ENCODE measurements at places on chromosomes 7 and 10.

DNA sequence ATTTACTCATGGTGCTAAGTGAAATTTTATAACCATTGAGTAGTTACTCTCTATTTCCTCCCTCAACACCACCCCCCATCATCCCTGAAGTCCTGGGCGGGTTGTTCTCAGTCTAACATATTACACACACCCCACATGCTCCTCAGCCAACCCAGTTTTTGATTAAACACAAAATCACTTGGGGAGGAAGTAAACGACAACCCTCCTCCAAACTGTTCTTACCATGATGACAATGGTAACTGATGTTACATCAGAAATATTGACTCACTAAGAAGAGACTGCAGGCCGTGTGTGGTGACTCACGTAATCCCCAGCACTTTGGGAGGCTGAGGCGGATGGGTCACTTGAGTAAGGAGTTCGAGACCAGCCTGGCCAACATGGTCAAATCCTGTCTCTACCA is 44.2 kb downstream of the RAB11FIP2 start:
- no peak for DNase-seq

DNA sequence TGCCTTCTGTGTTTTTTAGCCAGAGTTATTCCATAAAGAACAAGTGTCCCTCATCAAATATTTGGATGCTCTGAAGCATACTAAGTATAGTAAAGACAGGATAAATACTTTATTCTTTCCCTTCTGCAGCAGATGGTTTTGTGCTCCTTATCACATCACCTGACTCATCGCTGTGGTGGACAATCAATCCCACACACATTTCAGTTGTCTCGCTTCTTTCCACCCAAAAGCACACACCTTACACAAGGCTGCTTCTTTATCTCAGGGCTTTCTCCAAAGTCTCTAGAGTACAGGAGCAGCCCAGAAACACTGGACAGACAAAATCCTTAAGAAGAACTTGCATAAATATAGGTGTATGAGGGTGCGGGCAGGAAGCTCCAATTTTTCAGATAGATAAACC is 43.4 kb downstream of the IGF2BP3 start:
- no peak for DNase-seq

DNA sequence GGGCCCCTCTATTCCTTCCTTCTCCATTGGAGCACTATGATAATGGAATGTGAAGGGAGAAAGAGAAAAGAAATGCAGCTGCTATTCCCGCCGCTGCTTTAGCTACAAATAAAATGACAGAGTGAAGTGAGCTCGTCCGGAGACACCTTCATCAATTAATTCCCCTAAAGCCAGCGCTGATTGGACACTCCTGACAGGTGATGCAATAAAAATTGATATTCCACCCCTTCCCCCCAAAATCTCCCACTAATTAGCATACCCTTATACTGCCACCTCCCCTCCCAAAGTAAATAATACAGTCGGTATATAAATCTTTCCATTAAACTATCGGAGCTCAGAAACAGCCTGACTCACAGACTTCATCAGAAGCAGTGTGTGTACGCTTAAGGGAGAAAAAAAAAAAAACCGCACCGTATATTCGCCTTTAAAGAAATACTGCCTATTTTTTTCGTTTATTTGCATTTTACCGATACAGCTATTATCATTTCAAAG is 7.3 kb downstream of the SKIDA1 start:
- DNase-seq: no peak

DNA sequence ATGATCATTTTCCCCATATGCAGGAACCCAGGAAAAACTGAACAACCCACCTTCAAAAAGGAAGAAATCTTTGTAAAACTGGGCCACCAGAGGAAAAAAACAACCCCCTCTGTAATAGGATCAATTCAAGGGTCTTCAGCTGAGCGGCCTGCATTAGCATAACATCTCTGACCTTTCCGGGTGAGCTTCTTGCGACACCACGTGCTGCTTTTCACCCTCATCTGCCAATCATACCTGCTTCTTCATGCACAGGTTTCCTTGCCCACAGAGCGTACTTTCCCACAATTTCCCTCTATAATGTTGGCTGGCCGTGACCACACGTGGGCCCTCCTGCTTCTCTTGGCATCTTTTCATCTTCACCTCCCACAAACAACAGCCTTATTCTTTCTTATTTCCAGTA is 284.3 kb upstream of the NEBL start:
- no peak for DNase-seq

DNA sequence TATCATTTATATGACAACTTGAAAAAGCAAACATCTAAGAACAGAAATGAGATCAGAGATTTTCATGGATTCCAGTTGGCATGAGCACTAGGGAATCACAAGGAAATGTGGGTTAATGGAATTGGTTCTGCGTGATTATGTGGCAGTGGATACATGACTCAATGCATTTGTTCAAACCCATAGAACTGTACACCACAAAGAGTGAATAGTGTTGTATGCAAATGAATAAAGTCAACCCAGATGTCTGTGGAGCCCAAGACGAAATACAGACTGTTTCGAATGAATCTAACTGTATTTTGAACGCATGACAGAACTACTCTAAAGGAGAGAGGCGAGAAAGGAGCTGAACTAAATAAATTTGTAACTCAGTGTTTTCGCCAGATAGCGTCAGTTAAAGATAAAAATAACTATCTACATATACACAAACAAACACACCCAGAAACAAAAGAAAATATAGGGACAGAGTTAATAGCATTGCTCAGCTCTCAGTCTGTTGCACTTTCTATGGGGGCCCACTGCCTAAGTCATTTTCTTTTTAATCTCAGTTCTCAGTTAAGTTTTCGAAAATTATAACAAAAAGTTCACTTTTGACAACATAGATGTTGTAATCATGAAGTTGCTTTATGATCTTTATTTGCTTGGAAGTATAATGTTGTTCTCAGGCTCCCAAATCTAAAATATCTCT is 636.7 kb upstream of the SEMA3D start:
- DNase-seq: no peak

DNA sequence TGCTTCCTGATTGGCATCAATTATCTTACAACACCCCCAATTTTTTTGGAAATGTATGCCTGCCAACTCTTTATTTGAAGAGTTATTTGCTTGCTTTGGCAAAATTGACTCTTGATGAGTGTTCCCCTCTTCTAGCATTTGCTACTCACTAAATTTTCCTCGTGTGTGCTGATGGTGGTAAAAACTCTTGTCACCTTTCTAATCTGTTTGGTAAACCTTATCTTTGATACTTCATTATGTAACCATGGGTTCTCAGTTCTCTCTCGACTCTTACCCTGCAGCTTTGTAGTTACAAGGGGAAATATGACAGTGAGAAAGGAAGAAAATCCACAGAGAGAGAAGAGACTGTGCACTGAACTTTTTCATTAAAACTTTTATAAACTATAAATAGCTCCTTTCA is 102.5 kb downstream of the CDK14 start:
- no peak for DNase-seq

- DNase-seq: no peak
These were observed 47.2 kb downstream of the RHOBTB1 start for GRCh38 chr10:60896810-60897209.

DNA sequence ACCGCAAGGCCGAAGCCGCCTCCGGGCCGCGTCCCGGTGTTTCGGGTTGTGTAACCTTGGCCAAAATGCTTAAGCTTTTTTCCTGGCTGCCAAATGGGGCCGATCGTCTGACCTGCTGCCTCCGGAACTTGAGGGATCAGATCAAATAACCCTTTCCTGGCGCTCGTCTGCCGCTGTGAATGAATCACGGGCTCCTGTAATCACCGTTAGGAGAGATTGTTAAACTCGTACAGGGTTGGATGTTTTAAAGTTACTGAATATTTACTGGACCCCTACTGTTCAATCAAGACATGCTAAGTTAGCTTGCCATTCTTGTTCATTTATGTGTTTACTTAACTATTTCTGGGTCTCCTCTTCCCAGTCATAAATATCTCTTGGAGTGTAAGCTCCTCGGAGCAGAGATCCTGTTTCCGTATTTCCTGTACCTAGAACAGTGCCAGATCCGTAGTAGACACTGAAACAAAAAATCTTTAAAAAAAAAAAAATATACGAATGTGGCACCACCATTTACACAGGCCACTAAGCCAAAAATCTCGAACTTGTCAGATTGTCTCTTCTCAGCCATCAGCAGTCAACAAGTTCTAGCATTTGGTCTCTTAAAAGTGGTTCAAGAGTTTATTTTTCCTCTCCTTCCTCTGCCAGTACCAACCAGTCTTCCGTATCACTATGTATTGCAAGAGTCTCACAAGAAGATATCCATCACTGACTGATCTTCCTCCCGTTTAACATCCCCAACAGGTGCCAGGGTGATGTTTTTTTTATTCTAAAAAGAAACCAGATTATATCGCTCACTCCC is 650 bp upstream of the TM9SF3 start:
- no peak for DNase-seq

DNA sequence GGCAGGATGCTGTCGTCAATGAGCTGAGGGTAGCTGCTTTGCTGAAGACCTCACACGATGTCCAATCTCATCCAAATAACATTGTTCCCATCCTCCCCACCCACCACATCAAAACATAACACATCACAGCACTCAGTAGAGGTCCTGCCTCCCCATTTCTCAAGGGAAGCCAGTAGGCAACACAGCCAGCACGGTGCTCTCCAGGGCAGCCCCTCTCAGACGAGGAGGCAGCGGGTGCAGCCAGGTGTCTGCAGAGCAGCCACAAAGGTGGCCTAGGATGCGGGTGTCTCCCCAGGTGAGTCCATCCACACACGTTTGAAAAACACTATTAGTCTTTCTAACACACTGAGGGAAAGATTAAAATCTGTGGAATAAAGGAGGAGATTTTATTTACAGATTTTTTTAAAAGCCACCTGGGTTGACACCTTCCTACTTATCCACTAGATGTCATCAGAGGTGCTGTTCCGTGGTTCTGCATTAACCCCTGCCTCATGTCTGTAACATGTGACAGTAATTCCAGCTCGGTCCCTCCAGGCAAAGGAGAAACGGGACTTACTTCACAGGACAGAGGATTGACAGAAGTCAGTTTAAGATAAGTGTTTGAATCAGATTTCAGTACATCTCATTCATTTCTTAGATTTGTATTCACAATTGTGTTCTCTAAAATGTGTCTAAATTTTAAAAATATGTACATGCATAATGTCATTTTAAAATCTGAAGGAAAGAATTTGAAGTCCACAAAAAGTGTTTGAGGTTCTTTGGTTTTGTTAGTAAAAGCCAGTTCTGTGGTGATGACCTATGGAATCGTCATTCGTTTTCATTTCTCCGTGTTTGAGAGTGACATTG is 68.0 kb downstream of the LANCL2 start:
- no peak for DNase-seq

GRCh38 chr10:77566914-77567566 is 70.6 kb downstream of the KCNMA1 start:
- no peak for DNase-seq

DNA sequence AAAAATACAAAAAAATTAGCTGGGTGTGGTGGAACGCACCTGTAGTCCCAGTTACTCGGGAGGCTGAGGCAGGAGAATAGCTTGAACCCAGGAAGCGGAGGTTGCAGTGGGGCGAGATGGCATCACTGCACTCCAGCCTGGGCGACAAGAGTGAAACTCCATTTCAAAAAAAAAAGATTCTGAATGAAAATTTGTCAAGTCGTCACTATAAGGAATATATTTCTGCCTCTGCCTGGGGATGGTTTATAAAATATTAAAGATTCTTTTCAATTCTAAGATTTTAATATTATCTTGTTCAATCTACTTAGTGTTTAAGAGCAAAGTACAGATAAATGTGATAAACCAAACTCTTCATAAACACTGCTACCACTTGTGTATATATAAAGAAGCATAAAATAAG is 147.3 kb downstream of the NRBF2 start:
- no peak for DNase-seq

DNA sequence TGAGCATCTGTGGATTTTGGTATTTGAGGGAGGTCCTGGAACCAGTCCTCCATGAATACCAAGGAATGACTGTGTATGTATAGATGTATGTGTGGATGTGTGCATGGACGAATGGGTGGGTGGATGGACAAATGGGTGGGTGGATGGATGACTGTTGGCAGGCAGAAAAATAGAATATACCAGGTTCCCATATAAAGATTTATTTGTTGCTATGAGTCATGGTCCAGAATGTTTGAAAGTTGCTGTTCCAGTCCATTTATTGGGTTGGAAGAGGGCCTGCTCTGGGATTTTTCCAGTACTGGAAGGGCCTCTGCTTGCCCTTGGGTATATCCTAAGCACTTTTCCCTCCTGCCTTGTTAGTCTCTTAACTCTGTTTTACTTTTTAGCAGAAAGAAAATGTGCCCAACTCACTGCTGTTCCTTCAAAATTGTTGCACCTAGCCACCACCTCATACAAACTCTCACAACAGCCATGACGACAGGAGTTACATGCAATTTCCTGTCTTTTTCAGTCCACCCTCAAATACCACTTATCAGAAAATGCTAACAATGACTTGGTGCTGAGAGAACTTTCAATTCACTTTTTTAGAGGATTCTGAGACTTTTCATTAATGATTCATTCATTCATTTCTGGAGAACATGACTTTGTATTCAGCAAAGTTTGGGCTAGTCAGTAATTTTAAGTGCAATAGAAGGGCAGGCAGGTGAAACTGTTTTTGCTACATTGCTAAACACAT is 108.1 kb downstream of the EEPD1 start:
- no peak for DNase-seq

GRCh38 chr7:19209166-19209696 is 64.0 kb upstream of the FERD3L start:
- DNase-seq: no peak

GRCh38 chr10:43284341-43284910 is 17.6 kb upstream of the RASGEF1A start:
- no peak for DNase-seq

- no peak for DNase-seq
These were observed 155.6 kb upstream of the YAE1 start for GRCh38 chr7:39410582-39410981.

GRCh38 chr7:86939197-86939814 is 120.1 kb downstream of the ELAPOR2 start:
- no peak for DNase-seq

- no peak for DNase-seq
These were observed 8.9 kb upstream of the CH25H start for GRCh38 chr10:89216056-89216455.

GRCh38 chr7:117086788-117087187 is 133.5 kb downstream of the ST7 start:
- DNase-seq: no peak

- no peak for DNase-seq
These were observed 2.8 kb downstream of the ARL4A start for GRCh38 chr7:12690041-12690878.

DNA sequence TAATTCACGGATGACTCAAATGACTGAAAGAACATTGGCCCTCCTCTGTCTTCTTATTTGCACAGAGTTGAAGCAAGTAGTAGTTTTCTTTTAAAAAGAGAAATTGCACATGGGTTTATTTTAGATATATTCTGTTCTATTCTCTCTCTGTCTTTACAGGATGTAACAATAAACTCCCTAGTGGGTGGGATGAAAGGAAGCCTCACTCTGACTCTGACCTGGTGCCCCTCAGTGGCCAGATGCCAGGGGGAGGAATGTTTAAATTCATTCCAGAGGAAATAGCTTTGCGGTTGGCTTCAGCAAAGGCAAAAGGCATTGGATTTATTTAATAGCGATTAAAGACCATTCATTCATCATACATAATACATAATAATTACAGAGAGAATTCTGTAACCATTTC is 156.4 kb upstream of the MTPN start:
- no peak for DNase-seq

All from activated T-helper 1 cell treated with anti-CD3 and anti-CD28 coated beads, Interleukin-2, amount 50 U/mL, for 16 hours (primary cell).